ENCODE measurements at places on chromosomes 11 and 22. TPM values are rescaled to one million over a fixed set of nuclear protein-coding genes. Genes with fewer than 3 reads are reported as not detected.

OR8G5 gene
- not detected for polyA plus RNA-seq

MS4A4E gene
- polyA plus RNA-seq, result not detected

C22orf42 gene
- polyA plus RNA-seq, result not detected

CCS gene
- polyA plus RNA-seq, result 287 TPM

MYO18B gene
- polyA plus RNA-seq, result 24.3 TPM

PDE3B gene
- 3.0 TPM for polyA plus RNA-seq

ACTN3 gene
- polyA plus RNA-seq, result not detected

BTG4 gene
- not detected for polyA plus RNA-seq

MOV10L1 gene
- 1.5 TPM for polyA plus RNA-seq

HOATZ gene
- polyA plus RNA-seq, result not detected

TUBA8 gene
- polyA plus RNA-seq, result 1.6 TPM

PKP3 gene
- polyA plus RNA-seq, result 10.9 TPM

OR52E8 gene
- not detected for polyA plus RNA-seq

PGA4 gene
- polyA plus RNA-seq, result 0.74 TPM

NPAS4 gene
- not detected for polyA plus RNA-seq

INPPL1 gene
- polyA plus RNA-seq, result 135 TPM

PPP6R2 gene
- 14.1 TPM for polyA plus RNA-seq

PLAAT2 gene
- 30.3 TPM for polyA plus RNA-seq

USH1C gene
- polyA plus RNA-seq, result 20.4 TPM

FJX1 gene
- polyA plus RNA-seq, result not detected

POLR2L gene
- polyA plus RNA-seq, result 152 TPM

ATM gene
- 21.2 TPM for polyA plus RNA-seq

AIFM3 gene
- 1.4 TPM for polyA plus RNA-seq

All from aorta (tissue), 5 donors.